ENCODE measurements at places on chromosomes 6 and 20.

GRCh38 chr20:64145458-64146300 is 18.6 kb upstream of the MYT1 start:
- no peaks in the 10 kb centered on the region for H3K4me1 ChIP-seq
- no peak for DNase-seq
- H3K27me3 ChIP-seq: no peaks in the 10 kb centered on the region
- H3K27ac ChIP-seq: no peak overlapping the region

DNA sequence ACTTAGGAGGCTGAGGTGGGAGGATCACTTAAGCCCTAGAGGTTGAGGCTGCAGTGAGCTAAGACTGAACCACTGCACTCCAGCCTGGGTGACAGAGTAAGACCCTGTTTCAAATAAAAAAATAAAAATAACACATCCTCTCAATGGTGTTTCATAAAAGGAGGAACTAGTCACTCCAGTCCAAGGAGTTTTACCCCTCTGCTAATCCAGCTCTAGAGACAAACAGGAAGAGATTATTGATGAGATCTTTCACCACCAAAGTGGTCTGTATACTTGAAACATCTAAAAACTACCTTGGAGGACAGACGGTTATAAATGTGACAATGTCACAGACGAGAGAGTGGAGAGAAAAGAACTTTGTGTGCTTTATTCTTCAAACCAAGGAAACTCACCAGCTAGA is 58.2 kb downstream of the PIGU start:
- no peak for DNase-seq
- H3K4me1 ChIP-seq: no peaks in the 10 kb centered on the region
- no peak overlapping the region for H3K4me3 ChIP-seq
- H3K27ac ChIP-seq: no peak overlapping the region
- no peaks in the 10 kb centered on the region for H3K27me3 ChIP-seq

DNA sequence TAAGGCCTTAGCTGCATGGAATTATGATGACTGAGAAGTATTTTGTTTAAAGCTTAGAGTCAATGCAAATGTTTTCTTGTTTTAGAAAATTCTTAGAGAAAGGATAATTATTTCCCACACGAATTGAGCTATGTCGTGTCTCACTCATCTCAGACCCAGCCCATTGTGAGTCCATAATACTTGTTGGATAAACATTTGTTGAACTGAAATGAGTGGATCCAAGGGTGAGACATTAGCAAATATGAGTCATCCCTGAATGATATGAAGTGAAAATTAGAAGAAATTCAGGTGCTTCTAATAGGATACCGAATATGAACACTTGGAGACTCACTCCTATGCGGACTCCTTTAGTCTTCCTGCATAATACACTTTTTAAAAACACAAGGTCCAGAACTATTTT is 41.6 kb upstream of the ARMC2 start:
- H3K27ac ChIP-seq: no peak overlapping the region
- H3K36me3 ChIP-seq: peaks cover 1% of the 10 kb centered on the region
- no peak overlapping the region for H3K4me3 ChIP-seq

GRCh38 chr6:53461696-53462095 is 83.2 kb downstream of the GCLC start:
- H3K36me3 ChIP-seq: no peaks in the 10 kb centered on the region
- peaks cover 6% of the 10 kb centered on the region for H3K27me3 ChIP-seq

DNA sequence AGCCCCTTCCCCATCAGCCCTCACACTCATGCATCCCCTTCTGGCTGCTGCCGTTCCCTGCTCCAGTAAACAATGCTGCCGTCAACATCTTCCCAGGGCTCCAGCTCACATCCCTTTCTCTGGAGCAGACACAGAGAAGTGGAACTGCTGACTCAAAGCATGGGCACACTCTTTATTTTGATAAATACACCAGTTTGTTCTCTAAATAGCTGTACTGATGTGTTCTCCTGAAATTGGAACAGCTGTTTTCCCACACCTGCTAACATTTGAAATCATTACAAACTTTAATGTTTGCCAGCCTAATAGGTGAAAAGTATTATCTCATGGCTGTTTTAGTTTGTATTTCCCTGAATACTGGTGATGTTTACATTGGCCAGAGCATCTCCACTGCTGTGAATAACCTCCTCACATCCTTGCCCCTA is 102.1 kb upstream of the NXT1 start:
- H3K4me3 ChIP-seq: no peak overlapping the region
- H3K36me3 ChIP-seq: no peaks in the 10 kb centered on the region
- no peak for DNase-seq
- H3K27ac ChIP-seq: no peak overlapping the region

- no peak overlapping the region for H3K4me3 ChIP-seq
- no peaks in the 10 kb centered on the region for H3K4me1 ChIP-seq
- no peaks in the 10 kb centered on the region for H3K36me3 ChIP-seq
- DNase-seq: no peak
Observed at GRCh38 chr20:59623583-59623982, 19.2 kb downstream of the PHACTR3 start.

- peaks cover 1% of the 10 kb centered on the region for H3K36me3 ChIP-seq
- H3K4me1 ChIP-seq: no peaks in the 10 kb centered on the region
- peaks cover 2% of the 10 kb centered on the region for H3K27me3 ChIP-seq
- no peak overlapping the region for H3K27ac ChIP-seq
Observed at GRCh38 chr6:143368426-143368825, 82.1 kb downstream of the ADAT2 start.

DNA sequence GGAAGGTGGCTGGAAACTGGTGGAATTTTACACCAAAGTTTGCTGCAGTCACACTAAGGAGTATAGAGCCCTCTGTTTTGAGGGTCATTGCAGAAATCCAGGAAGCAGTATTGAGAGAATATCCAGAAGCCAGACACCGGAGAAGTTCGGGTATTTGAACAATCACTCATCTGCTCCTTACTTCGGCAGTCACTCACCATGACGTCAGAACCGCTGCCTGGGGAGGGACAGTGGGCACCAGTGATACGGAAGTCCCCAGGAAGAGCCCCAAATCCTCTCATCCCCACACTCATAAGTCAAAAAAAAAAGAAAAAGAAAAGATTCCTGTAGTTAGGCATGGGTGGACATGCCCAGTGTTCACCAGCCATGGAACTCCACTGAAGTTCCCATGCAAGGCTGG is 4.0 kb downstream of the LY6G5C start:
- H3K4me3 ChIP-seq: no peak overlapping the region
- peaks cover 30% of the 10 kb centered on the region for H3K4me1 ChIP-seq
- H3K27me3 ChIP-seq: no peaks in the 10 kb centered on the region
- H3K27ac ChIP-seq: no peak overlapping the region

DNA sequence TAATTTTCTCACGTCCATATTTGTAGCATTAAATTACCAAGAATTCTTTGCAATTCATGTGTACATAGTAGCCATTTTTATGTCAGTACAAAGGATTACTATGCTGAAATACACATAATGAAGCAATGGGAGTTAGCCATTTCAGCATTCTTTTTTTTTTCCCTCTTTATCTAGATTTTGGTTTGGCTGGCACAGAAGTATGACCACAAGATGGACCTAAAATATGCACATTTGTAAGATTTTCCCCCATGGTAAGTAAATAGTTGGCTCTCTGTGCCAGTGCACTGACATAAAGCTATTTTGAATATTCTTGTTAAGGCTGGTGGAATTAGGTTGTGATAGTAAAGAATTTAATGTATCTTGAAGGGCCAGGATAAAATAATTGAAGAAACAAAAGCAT is 486.1 kb upstream of the BTBD3 start:
- no peak for DNase-seq
- no peaks in the 10 kb centered on the region for H3K36me3 ChIP-seq
- H3K27ac ChIP-seq: no peak overlapping the region
- no peak overlapping the region for H3K4me3 ChIP-seq

- no peak overlapping the region for H3K27ac ChIP-seq
- H3K36me3 ChIP-seq: no peaks in the 10 kb centered on the region
- H3K4me3 ChIP-seq: peak overlapping the region; percentile 48
- H3K4me1 ChIP-seq: peaks cover 11% of the 10 kb centered on the region
- H3K27me3 ChIP-seq: peaks cover 43% of the 10 kb centered on the region
Observed at GRCh38 chr20:45097485-45098102, 3.3 kb downstream of the KCNS1 start.

DNA sequence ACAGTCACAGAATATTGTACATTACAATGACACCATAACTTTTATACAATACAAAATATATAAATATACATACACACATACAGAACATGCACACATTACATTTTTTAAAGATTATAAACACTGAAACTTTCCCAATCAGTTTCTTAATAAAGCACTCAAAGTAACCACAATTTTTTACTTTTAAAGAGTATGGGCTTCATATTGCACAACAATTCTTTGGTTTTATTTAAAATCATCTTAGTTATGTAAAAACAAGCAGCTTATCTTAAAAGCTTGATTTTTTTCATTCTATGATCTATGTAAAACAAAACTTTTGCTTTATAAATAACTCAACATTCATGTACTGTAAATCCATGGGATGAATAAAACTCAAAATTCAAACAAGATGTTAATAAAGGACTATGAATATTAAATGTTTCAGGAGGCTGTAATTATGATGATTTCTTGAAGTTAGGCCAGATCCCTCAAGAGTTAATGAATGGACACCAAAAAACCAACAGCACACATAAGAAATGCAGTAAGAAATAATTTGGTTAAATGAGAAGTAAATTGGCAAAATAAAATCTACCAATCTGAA is 93.1 kb upstream of the BCLAF1 start:
- no peak overlapping the region for H3K27ac ChIP-seq
- DNase-seq: no peak
- peaks cover 11% of the 10 kb centered on the region for H3K27me3 ChIP-seq
- no peaks in the 10 kb centered on the region for H3K4me1 ChIP-seq

DNA sequence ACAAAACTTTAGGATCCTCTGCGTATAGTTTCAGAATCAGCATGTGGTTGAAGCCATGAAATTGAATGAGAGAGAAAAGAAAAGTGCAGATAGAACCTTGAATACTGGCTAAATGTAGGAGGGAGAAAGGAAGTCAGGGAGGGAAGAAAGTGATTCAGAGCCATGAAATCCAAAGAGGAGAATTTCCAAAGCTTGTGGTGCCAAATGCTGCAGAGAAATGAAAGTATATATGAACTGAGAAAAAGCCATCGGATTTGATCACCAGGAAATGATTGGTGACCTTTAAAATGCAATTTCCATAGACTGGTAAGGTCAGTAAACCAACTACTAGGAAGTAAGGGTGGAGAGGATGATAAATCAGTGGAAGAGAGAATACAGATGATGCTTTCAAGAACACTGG is 142.3 kb downstream of the TFAP2A start:
- no peak for DNase-seq
- H3K27ac ChIP-seq: no peak overlapping the region
- no peak overlapping the region for H3K4me3 ChIP-seq
- H3K36me3 ChIP-seq: no peaks in the 10 kb centered on the region
- H3K4me1 ChIP-seq: no peaks in the 10 kb centered on the region

DNA sequence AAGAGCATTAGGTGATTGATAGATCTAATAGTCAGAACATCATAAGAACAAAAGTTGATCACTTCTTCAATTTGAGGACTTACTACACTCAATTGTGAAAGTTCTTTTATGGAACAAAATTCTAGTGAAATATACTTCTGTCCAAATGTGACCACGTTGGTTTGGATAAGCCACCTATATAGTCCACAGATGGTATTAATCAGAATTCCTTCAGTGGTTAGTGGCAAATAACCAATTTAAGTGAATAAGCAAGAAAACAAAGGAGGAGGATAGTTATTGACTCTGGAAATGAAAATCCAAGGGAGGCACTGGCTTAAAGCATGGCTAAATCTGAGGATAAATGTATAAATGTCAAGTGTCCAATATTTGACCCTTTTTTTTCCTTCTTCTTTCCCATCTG is 268.5 kb upstream of the MARCKS start:
- no peaks in the 10 kb centered on the region for H3K36me3 ChIP-seq
- H3K4me1 ChIP-seq: no peaks in the 10 kb centered on the region
- H3K4me3 ChIP-seq: no peak overlapping the region
- no peak overlapping the region for H3K27ac ChIP-seq
- H3K27me3 ChIP-seq: no peaks in the 10 kb centered on the region

DNA sequence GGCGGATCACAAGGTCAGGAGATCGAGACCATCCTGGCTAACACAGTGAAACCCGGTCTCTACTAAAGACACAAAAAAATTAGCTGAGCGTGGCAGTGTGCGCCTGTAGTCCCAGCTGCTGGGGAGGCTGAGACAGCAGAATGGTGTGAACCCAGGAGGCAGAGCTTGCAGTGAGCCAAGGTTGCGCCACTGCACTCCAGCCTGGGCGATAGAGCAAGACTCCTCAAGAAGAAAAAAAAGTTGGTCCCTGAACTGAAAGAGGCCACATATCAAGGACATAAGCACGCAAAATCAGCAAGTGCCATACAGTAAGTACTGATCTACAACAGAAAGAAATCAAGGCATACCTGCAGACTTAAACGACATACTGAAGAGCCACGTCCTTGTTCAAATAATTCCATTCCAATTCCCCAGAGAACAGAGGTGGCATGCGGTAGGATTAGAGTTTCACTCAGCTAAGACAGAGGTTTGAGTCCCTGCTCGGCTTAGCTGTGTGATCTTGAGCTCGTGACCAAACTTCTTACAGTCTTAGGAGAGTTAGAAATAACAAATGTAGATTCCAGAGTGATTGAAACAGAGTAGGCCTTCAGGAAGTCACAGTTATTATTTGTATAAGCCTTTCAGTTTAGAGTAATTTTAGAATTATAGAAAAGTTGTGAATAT is 29.2 kb downstream of the B4GALT5 start:
- no peaks in the 10 kb centered on the region for H3K27me3 ChIP-seq
- peaks cover 28% of the 10 kb centered on the region for H3K4me1 ChIP-seq
- peaks cover 13% of the 10 kb centered on the region for H3K36me3 ChIP-seq
- peak overlapping the region; percentile 12 for H3K4me3 ChIP-seq
- H3K27ac ChIP-seq: no peak overlapping the region

DNA sequence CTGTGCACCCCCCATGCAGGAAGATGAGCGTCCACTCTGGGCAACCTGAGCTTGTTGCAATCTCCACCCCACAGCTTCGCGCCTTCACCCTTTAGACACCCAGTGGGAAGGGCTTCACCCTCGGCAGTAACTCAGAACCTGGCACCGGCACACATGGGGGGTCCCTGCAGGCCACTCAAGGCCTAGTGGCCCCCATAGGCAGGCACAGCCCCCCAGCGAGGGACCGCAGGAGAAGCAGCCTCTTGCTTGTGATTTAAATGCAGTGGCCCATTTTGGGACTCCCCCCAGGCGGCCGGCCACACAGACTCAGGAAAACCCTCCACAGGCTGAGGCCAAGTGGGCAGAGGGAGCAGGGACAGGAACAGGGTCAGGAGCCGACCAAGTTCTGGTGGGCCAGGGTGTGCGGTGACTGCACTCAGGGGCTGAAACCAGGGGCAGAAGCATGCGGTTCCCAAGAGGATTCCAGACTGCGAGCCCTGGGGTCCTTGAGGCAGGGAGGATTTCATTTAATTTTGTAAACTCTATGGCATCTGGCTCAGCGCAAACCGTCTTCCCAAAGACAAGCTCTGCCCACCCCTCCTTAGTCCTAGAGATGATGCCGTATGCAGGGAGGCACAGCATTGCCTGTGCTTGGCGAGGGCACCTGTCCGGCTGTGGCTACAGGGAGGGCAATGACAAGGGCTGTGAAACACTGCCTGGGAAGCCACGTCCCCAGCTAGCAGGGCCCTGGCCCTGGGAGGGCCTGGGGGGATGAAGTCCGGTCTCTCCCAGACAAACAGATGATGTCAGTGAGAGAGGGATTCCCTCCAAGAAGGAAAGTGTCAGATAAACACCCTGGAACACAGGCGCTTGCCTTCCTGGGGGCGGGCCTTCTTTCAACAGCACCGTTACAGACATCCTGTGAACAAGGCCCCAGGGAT is 52.9 kb upstream of the GPR31 start:
- DNase-seq: no peak
- H3K4me3 ChIP-seq: no peak overlapping the region
- H3K4me1 ChIP-seq: no peaks in the 10 kb centered on the region
- peaks cover 2% of the 10 kb centered on the region for H3K27me3 ChIP-seq
- H3K27ac ChIP-seq: no peak overlapping the region

GRCh38 chr20:15655295-15655874 is 917.9 kb downstream of the KIF16B start:
- H3K27me3 ChIP-seq: no peaks in the 10 kb centered on the region
- no peaks in the 10 kb centered on the region for H3K4me1 ChIP-seq
- no peaks in the 10 kb centered on the region for H3K36me3 ChIP-seq
- no peak for DNase-seq
